ENCODE measurements at places on chromosomes 3 and 15.

DNA sequence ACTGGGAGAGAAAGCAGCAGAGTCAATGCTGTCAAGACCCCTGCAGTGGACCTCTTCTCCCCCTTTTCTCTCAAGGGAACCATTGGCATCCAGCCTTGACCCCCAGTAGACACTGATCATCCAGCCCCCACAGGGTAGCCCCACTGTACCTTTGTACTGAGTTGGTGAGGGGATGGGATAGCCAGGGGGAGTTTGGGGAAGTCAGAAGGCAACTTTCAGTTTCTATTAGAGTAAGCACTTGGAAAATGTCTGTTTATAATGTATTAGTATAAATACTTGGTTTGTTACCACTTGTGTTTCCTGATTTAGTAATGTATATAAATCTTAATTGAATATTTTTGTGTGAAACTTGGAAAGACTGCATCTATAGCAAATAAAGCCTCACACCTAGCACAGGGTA lies 25.0 kb downstream of the DAG1 start:
- DNase-seq = no peak

DNA sequence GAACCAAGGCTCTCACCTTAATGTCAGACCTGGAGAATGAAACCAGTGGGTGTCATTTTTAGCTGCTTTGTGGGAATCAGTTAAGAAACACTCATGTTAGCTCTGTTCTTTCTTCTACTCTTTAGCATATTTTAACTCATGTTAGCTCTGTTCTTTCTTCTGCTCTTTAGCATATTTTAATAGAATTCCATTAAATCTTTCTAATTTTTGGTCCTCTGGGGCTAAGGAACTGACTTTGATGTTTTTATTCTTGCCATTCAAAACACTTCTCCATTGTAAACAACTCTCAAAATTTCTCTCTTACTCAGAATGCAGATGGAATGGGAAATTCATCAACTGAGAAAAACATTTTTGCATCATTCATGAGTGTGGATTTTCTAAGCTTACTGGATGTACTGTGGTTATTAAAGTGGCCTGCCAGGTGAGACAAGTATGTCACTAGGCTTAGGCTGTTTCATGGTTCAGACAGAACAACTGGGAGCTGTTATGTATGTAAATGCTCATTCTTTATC lies 680.6 kb downstream of the ROBO2 start:
- DNase-seq = no peak

GRCh38 chr3:41163006-41163405 lies 36.3 kb upstream of the CTNNB1 start:
- DNase-seq = no peak

DNA sequence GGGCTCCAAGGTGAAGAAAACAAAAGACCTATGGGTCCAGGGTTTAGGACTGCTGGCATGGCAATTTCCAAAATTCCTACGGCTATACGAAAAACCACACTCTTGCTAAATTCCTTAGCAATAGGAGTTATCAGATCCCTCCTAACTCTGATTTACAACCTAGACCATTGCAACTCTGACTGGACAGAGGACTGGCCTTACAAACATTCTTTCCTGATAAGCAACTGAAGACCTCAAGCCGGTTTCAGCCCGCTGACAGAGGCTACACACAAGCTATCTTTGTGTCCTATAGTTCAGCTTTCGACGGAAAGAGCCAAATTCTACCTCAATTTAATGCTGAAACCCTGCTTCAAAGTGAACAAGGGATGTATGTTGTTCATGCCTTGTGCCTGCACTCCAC lies 38.3 kb upstream of the AGBL1 start:
- DNase-seq = no peak

GRCh38 chr3:128813097-128813496 lies 66.3 kb upstream of the ACAD9 start:
- DNase-seq = no peak

DNA sequence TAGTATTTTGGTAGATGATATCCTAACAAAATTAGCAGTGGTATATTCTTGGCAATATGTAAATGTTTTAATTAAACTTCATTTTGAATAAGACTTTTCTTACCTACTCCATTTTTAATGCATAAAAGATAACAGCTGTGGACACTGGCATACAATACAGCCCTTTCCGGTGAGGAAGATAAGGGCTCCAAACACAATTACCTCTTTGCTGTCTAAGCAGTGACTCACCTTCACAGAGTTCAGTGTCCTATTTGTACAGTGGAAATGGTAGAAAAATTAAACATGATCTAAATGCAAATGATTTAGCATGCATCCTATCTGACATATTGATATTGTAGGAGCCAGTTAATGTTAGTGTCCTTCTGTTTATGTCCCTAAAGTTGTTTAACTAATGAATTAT lies 969.4 kb downstream of the PLOD2 start:
- no peak for DNase-seq

- DNase-seq = no peak
These were observed 50.8 kb downstream of the CLDN18 start for GRCh38 chr3:138060792-138061191.

All from nucleus accumbens (tissue), 56 donors.